ENCODE measurements at places on chromosomes 7 and 10.
A peak's percentile ranks its signal among the peaks of the same experiment; 100 is the strongest.

DNA sequence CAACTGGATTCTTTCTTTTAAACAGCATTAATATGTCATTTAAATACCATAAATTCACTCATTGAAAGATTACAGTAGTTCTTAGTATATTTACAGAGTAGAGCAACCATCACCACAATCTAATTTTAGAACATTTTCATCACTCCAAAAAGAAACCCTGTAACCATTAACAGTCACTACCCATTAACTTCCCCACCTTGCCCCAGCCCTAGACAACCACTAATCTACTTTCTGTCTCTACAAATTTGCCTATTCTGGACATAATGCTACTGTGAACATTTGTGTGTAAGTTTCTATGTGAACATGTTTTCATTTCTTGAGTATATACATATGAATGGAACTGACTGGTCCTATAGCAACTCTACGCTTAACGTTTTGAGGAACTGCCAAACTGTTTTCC is 42.4 kb downstream of the P4HA1 start:
- no peak for DNase-seq

DNA sequence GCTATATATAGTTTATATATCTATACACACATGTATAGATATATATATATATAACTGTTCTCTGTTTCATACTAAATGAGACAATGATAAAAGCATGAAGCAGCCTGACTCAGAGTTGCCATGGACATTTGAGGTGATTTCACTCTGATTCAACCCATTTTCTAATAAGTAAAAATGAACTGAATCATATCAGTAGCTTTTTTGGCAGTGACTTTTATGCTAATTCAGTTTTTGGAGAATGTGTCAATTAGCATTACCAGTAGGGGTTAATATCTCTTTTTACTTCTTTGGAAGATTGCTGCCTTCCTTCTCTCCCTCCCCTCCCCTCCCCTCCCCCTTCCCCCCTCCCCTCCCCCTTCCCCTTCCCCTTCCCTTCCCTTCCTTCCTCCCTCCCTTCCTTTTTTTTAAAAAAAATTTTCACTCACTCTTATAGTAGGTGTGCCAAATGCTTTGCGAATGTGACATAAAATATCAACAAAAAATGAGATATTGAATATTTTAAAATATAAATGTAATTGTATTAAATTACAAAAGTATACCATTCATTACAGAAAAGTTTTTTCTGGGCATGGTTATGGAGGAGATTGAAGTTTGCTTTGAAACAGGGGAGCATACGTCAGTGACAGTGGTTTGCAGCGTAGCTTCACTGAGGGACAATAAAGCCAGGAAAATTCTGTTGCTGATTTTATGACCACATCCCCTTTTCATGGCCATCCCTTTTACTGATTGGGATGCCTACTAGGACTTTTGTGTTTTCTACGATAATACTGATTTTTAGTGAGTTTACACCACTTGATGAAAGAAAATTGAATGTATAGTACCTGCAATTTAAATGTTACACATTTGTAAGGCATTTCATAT is 64.0 kb upstream of the KLF6 start:
- no peak for DNase-seq

DNA sequence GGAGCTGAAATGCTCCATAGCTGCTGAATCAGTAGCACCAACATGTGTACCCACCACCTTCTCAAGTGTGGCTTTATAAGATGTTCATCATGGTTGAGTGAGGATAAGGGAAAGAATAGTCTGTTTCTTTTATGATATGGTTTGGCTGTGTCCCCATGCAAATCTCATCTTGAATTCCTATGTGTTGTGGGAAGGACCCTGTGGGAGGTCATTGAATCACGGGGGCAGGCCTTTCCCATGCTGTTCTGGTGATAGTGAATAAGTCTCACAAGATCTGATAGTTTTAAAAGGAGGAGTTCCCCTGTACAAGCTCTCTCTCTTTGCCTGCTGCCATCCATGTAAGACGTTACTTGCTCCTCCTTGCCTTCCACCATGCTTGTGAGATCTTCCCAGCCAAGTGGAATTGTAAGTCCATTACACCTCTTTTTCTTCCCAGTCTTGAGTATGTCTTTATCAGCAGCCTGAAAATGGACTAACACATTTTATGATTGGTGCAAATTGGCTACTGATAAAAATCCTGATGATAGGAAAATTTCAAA is 799.9 kb downstream of the TNS3 start:
- DNase-seq: no peak

DNA sequence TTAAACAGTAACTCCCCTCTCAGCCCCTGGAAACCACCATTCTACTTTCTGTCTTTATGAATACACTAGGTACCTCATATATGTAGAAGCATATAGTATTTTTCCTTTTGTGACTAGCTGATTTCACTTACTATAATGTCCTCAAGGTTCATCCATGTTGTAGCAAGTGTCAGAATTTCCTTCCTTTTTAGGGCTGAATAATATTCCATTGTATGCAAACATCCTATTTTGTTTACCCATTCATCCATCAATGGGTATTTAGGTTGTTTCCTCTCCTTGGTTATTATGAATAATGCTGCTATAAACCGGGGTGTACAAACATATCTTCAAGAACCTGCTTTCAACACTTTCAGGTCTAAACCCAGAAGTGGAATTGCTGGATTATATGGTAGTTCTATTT is 125.3 kb downstream of the SGMS1 start:
- DNase-seq: no peak

DNA sequence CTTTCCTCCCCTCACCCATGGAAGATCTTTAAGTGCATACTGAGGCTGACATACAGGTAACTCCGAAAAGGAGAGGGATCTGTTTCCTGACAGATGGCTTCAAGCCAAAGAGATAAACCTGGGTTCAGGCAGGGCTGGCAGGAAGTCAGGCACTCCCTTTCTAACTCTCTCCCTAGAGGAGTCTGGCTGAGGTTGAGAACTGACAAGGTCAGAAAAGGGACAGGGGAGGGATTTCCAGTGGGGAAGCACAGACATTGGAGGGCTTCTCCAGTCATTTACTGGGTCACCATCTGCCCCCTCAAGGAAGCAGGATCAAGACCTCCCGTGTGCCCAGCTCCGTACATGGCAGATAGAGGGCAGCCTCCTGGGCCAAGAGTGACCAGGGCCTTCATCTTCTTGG is 31.6 kb downstream of the TLX1 start:
- no peak for DNase-seq

DNA sequence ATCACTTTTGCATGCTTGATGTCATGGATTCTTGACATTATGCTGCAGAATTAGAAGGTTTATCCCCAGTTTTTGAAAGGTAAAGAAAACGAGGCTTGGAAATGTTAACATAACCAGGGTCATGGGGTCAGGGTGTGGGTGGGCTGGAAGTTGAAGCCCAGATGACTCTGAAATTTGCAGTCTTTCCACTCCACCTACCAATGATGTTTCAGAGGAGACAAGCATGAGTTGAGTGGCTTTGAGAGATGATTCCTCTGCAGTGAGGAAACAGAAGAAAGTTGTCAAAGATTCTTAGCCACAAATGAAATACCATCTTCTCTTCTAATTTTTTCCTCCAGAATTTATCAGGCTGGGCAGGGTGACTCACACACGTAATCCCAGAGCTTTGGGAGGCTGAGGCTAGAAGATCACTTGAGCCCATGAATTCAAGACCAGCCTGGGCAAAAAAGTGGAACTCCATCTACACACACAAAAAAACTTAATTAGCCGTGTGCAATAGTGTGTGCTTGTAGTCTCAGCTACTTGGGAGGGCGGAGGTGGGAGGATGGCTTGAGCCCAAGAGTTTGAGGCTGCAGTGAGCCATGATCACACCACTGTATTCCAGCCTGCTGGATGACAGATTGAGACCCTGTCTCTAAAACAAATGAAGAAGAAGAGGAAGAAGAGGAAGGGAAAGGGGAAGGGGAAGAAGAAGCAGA is 239.1 kb upstream of the AUTS2 start:
- DNase-seq: no peak

- DNase-seq: no peak
Observed at GRCh38 chr7:5689716-5690115, 91.7 kb downstream of the RNF216 start.

- peak; percentile 68 for DNase-seq
Observed at GRCh38 chr10:118543714-118544400, 51.6 kb downstream of the PRLHR start.

Measured in Peyer's patch (tissue), 4 donors.